IPS-NIHi11 (cell line): ENCODE measurements at places on chromosomes 12 and 14.
A peak's percentile ranks its signal among the peaks of the same experiment; 100 is the strongest.

GRCh38 chr12:81835783-81836182 lies 76.6 kb upstream of the PPFIA2 start:
- no peak for DNase-seq

- DNase-seq = no peak
Observed at GRCh38 chr12:3571323-3571722, 80.3 kb downstream of the PRMT8 start.

DNA sequence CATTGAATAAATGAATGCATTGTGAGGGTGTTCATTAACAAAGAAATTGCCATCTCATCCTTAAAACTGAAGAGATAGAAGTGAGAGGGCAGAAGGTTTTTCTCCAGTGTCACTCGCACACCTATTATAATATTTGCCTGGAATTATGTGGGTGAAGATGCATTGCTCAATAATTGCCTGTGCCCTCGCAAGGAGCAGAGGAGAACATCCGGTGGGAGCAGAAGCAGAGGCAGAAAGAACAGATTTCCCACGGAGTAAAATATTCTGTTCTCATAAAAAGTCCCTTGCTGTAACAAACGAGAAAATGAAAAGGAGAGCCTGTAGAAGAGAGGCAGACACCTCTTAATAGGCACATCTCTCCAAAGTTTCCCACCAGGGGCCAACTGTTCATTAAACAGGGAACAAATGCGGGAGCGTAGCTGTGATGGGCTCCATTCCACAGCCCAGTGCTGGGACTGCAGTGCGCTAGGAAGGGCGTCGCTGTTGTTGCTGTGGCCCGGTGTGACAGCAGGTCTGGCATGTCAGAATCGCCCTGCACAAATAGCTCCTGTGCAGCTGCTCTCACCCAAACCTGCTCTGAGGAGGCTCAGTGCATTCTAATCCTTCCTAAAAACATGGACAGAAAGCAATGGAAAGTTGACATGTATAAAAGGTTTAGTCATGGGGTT lies 359.8 kb downstream of the APAF1 start:
- DNase-seq = no peak

- no peak for DNase-seq
Observed at GRCh38 chr12:67067453-67068203, 201.5 kb upstream of the CAND1 start.

- DNase-seq = no peak
Observed at GRCh38 chr14:55964091-55964490, 154.1 kb upstream of the PELI2 start.

GRCh38 chr12:28050606-28051005 lies 78.1 kb upstream of the PTHLH start:
- DNase-seq = no peak

GRCh38 chr14:38481952-38482678 lies 226.2 kb upstream of the CLEC14A start:
- no peak for DNase-seq

DNA sequence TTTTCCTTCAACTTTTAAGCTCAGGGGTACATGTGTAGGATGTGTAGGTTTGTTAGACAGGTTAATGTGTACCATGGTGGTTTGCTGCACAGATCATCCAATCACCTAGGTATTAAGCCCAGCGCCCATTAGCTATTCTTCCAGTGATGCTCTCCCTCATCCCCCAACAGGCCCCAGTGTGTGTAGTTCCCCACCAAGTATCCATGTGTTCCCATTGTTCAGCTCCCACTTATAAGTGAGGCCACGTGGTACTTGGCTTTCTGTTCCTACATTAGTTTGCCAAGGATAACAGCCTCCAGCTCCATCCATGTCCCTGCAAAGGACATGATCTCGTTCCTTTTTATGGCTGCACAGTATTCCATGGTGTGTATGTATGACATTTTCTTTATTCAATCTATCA lies 48.6 kb upstream of the YARS2 start:
- no peak for DNase-seq

DNA sequence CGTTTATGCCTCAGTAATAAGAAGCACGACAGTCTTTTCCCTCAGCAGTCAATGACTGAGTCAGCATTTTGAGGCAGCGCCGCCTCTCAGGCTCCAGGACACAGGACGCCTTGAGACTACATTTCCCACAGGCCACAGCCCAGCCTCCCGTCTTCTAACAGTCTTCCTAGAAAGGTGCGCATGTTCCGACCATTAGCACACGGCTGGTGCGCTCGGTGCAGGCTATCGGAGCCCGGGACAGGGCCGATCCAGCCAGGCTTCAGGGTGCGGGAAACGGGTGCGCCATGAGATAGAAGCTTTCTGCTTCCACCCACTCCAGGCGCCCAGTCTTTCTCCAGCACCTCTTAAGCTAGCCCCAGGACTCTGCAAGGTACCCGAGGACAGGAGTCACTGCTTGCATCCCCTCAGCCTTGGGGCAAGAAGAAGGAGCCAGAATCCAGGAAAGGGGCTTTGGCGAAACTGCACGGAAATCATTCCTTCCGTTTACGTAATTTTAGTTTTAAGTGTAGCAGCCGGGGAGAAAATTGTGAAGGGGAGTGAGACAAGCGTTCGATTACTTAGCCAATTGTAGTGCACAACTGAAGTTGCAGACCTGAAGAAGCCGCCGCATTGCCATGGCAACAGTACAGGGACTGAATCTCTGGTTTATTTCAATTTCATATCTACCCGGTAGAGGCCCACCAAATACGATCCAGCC lies 54.0 kb downstream of the ZNF641 start:
- DNase-seq = peak; percentile 62
